ENCODE measurements at places on chromosomes 4 and X.

DNA sequence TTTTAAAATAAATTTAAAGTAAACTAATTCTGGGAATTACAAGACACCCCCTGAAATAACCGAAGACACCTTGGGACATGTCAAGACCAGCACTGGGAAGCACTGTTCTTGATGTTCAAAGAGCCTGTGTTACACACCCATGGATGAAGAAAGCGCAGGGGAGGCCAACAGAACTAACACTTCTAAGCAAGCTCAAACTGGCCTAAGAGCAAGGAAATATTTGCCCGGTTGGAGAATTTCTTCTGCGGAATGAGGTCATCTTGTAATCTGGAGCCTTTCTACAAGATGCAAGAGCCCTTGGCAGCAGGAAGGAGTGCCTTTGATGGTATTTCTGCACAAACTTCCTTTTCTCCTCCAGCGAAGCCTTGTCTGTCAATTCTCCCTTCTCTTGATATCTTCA lies 9.3 kb upstream of the EFHC2 start:
- no peak for DNase-seq

GRCh38 chr4:128690011-128690410 lies 119.5 kb upstream of the JADE1 start:
- DNase-seq: no peak

DNA sequence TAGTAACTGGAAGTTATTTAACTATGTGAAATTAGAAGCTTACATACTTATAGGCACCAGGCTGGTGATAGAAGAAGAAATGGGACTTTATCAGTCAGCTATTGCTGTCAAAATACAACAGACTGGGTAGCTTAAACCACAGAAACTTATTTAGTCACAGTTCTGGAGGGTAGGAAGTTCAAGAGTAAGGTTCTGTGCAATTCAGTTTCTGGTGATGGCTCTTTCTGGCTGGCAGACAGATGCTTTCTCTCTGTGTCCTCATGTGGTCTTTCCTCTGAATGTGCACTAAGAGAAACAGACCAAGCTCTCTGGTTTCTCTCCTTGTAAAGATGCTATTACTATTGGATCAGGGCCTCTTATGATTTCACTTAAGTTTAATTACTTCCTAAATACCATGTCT lies 92.1 kb upstream of the ANKRD50 start:
- no peak for DNase-seq

GRCh38 chrX:133294126-133294525 lies 76.0 kb upstream of the TFDP3 start:
- no peak for DNase-seq

- peak; percentile 15 for DNase-seq
These were observed 45.1 kb downstream of the SPATA4 start for GRCh38 chr4:176150356-176150682.

- no peak for DNase-seq
These were observed 79.1 kb downstream of the AMOT start for GRCh38 chrX:112761242-112762207.

DNA sequence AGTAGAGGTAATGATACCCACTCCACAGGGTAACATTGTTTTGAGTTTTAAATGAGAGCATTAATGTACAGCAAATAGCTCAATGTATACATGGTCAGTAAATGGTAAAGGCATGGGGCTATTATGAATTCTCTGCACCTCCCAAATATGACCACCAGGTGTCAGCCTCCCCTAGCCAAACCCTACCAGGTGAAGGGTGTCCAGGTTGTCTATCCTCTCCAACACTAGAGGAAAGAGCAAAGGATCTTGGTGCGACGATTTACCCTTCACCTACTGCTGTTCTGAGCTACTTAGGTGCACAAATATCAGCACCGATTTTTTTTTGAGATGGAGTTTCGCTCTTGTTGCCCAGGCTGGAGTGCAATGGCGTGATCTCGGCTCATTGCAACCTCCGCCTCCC lies 26.5 kb upstream of the XIAP start:
- peak; percentile 23 for DNase-seq

DNA sequence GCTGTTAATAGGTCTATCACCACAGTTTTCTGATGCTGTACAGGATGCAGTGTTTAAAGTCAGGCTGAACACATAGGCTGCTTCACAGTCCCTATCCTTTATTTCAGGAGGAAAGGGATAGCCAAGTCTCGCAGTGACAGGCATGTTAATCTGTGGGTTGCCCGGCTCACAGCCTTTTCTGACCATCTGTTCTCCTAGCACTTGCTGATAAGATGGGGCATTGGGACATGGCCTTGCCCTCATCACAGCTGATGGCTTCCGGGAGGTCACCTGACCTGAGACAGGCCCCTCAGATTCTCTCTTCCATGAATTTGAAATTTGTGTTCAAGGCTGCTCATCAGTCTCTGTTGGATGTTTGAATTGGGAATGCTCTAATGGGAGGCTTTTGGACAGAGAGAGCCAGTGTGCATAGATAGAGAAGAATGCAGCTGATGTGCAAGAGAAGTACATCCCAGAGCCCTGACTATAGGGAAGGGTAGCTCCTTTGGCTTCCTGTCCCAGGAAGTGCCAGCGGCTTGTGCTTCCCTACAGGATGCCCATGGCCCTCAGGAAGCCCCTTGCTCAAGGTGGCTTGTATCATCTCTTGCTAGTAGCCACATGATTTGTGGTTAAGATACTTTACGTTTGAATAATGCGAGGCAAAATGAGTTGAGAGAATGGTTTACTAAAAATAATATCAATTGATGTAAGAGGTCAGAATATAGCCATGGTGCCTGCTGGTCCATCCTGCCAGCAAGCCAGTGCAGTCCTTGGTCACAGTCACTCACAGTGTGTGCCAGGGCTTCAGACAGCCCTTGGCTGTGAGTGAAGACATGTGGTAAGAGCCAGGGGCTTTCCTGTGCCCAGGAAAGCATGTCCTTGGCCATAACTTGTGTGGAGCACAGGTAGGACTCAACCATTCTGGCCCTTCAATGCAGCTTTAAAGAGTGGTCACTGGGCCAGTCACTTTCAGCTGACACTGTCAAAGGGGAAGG lies 88.6 kb downstream of the TSPAN7 start:
- no peak for DNase-seq
